ENCODE measurements at places on chromosomes 16 and 17.

DNA sequence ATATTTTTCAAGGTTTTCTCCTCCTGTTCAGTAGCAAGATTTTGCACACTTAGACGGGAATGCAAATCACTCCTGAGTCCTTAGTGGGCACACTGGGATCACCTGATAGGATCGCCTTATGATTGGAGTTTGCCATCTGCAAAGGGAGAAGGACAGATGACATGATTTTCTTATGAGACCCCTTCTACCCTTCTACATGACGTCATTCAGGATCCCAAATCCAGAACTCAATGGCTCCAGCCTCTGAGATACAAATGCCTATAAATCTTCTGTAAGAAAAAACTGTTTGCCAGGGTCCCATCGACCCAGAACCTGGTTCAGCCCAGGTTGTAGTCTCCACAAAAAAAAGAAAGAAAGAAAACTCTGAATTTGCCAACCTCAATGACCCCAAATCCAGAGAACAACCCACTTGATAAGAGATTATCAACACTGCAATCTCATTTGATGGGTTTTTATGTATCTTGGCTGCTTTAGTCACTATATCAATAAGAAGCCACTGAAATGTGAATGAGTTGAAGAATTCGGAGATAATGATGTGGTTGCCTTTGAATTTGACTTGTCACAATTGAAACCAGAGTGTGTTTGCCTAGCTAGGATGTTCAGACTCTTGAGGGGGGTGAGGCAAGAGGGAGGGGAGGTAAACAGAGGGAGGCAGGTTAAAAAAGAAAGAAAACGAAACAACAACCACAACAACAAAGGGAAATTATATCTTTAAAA, 6.7 kb downstream of the ZNF423 start:
- no peak for DNase-seq

- DNase-seq: no peak
Observed at GRCh38 chr16:2250652-2251295, 613 bp downstream of the ECI1 start.

- DNase-seq: no peak
Observed at GRCh38 chr17:15447928-15448579, 19.4 kb downstream of the CDRT4 start.

DNA sequence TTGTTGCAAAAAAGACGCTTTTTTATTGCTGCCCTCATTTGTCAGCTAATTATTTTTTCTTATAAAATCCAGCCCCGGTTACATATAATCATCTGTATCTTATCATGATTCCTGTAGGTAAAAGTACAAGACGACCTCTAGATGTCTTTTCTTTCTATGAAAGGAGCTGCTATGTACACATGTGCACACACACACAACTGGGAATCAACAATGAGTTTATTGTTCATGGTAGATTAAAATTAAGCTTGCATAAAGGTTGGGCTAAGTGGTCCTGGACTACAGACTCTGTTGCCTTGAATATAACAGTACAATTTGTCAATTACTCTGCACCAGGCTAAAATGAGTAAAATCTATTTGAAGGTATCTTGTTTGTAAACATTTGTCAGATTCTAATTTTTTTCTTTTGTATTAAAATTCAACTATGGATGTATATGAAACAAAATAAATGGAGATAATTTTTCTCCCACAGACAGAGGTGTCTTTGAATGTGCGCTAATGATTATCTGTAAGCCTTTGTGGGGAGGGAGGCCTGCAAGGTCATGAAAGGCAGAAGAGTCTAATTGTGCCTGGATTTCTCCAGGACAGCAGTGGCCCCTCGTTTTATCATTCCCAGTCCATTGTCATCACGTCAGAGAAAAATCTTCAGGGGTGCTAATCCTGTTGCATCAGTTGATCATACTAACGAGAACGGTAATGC, 13.4 kb downstream of the C17orf58 start:
- no peak for DNase-seq

GRCh38 chr16:58678716-58679115, 5.9 kb downstream of the SLC38A7 start:
- DNase-seq: no peak

DNA sequence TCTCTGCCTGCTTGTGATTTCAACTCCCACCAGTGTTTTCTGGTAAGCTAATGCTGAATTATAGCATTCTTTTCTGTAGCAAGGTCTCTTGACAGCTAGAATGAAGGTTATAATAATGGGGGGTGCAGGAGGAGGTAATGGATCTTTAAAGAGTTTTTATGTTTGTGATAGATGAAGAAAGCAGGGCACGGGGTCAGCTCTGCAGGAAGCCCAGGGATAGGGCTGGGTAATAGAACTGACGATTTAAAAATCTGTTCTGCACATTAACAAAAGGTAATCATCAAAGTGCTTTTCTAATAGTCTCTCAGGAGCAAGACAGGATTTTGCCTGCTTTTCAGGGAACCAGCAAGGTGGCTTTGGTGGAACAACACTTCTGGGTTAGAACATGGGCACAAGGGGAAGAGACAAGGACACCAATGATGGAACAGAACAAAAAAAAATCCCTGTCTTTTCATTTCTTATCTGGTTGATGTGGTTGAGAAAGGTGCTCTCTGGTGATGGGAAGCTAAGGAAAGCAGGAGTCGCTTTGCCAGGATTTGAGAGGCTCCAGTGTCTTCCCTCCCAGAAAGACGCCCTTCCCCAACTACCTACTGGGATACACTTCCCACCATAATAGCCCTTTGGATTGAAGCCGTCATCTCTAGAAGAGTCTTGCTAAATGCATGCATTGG, 263.1 kb downstream of the PHKB start:
- DNase-seq: no peak

GRCh38 chr17:15941781-15942180, 3.1 kb upstream of the ADORA2B start:
- no peak for DNase-seq

DNA sequence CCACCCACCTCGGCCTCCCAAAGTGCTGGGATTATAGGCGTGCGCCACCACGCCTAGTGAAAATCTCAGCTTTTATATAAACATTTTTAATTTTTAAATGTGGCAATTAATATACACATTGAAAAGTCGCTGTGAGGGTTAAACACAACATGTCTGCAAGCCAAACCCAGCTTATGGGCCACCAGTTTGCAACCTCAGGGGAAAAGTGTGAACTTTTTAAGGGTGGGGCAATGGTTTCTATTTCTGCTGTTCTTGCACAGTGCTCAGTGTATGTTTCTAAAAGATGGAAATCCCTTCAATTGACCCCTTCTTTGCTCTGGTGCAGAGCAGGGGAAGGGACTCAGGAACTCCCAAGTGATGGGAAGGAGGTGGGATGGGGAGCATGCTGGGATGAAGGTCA, 18.3 kb upstream of the SUPT4H1 start:
- no peak for DNase-seq

DNA sequence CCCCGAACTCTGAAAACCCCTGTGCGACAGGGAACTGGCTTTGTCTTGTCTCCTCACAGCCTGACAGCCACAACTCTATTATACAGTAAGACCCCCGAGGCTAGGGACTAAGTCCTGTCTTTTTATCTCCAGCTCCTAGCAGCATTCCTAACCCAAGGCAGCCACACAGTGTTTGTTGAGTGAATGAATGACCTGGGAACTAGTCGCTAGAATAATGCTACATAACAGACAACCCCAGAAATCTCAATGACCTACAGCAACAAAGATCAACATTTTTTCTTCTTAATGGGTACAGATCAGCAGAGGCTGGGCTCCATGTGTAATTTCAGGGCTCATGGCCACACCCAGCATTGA, 71.4 kb upstream of the TNRC6C start:
- no peak for DNase-seq

DNA sequence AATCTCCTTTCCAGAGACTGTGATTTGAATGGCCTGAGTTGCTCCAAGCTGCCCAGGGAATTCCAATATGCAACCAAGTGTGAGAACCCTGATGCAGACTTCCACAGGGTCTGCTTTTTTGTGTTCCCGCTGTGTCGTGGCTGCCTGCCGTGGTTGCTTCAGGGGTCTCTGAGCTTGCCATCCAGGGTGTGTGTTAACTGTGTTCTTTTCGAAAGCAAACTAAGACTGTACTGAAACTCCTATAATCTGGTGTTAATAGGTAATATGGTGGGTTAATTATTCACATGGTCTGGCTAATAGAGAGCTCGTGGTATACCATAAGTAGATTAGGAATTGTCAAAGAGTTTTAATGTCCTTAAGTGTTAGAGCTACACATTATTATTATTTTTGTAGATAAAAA, 20.7 kb downstream of the UBN1 start:
- DNase-seq: no peak

GRCh38 chr17:78351449-78352006, 8.3 kb downstream of the SOCS3 start:
- peak; percentile 44 for DNase-seq

DNA sequence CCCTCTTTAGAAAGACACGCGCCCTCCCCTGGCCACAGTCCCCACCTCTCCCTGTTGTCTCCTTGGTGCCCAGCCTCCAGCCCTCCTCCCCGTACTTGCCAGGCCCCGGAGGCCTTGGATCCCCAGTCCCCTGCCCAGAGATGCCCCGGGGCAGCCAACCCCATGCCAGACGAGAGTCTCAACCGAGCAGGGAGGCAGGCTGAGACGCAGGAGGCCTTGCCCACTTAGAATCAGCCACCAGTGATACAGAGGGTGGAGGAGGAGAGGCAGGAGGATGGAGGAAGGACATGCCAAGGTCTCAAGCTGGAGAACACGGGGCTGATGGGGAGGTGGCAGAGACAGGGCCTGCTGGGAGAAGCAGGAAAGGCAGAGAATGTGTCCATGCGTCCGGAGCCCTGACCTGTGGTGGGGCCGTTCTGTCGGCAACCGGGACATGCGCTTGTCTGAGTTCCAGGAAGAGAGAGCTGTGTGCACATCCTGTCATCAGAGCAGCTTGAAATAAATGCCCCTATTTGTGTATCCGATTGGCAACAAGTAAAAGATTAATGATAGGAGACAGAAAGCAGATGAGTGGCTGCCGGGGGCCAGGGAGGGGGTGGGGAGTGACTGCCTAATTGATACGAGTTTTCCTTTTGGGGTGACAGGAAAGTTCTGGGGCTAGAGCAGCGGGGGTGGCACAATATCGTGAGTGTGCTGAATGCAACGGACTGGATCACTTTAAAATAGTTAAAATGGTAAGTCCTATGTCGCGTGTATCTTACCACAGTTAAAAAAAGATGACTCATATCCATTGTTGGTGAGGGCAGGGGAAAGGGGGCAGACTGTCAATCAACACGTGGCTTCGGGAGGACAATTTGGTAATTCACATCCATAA, 44.7 kb upstream of the MEAK7 start:
- DNase-seq: no peak

GRCh38 chr16:11098601-11099390, 154.4 kb downstream of the CLEC16A start:
- no peak for DNase-seq

DNA sequence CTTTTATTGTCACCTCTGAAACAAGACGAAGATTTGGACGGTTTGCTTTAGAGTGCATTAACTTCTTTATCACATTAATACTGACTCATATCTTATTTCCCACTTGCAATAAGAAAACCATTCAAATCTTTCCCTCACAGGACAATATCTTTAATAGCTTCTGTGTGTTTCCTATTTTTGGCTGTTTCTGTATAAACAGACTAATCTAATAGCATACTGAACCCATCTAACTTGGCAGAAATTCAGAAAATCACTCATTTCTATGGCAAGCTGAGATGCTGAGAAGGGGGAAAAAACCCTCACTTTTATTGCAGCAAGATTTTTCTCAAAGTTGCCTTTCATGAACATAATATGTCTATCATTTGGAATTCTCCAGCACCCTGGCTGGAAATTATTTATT, 524.9 kb downstream of the WWOX start:
- DNase-seq: no peak

DNA sequence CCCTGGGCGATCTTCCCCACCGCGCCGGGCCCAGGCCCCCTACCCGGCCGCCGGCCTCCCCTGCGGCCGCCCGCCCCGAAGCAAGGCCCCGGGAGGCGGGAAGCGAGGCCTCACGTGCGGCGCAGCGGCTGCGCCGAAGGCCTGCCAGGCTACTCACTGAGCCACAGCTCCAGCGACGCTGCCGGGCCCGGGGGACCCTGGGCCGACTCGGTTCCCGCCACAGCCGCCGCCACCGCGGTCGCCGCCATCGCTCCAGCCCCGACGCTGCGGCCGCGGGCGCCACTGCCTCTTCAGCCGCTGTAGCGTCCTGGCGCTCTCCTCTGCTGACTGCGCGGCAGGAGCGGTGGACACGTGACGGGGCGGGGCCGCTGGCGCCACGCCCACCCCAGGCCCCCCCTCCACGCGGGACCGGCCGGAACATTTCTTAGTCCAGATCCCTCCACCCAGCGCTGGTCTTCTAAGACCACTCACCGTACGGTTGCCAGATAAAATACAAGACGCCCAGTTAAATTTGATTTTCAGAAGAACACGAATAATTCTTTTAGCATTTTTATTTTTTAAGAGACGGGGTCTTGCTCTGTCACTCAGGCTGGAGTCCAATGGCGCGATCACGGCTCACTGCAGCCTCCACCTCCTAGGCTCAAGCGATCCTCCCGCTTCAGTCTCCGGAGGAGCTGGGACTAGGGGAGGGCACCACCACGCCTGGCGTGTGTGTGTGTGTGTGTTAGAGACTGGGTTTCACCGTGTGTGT, at the start of gene GGA2:
GGA2 (minus strand) TSS at position 331 of the 751 bp plus-strand sequence; CDS start at position 248, 83 bp downstream.
- DNase-seq: peak; percentile 89

- DNase-seq: no peak
Observed at GRCh38 chr17:17236295-17237025, 508 bp downstream of the FLCN start.

- DNase-seq: no peak
Observed at GRCh38 chr17:58329810-58330537, 1.4 kb upstream of the TSPOAP1 start.

- DNase-seq: no peak
Observed at GRCh38 chr16:50709061-50709684, 15.8 kb downstream of the NOD2 start.

GRCh38 chr16:50563989-50564388, 15.8 kb downstream of the NKD1 start:
- DNase-seq: no peak

- no peak for DNase-seq
Observed at GRCh38 chr17:9958586-9959281, 53.7 kb upstream of the RCVRN start.

DNA sequence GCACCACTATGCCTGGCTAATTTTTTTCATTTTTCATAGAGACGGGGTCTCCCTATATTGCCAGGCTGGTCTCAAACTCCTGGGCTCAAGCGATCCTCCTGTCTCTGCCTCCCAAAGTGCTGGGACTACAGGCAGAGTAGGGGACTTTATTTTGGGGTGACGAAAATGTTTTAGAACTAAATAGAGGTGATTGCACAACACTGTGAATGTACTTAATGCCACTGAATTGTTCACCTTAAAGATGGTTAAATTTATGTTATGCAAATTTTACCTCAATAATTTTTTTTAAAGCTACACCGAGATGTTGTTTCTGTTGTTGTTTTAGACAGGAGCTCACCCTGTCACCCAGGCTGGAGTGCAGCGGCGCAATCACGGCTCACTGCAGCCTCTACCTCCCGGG, 111.9 kb upstream of the SEC14L1 start:
- DNase-seq: no peak
